ENCODE measurements at places on chromosomes 1 and 21. TPM values are rescaled to one million over a fixed set of nuclear protein-coding genes. Genes with fewer than 3 reads are reported as not detected.

Gene RASSF5
- total RNA-seq: 0.13 TPM

Gene GLMN
- 4.3 TPM for total RNA-seq

Gene CELSR2
- total RNA-seq: 0.51 TPM

Gene KCNJ9
- not detected for total RNA-seq

Gene LCE2B
- total RNA-seq: not detected

Gene PEX19
- total RNA-seq: 24.9 TPM

Gene LORICRIN
- not detected for total RNA-seq
